ENCODE measurements at places on chromosomes 13 and 19. TPM values are rescaled to one million over a fixed set of nuclear protein-coding genes. Genes with fewer than 3 reads are reported as not detected.

DNA sequence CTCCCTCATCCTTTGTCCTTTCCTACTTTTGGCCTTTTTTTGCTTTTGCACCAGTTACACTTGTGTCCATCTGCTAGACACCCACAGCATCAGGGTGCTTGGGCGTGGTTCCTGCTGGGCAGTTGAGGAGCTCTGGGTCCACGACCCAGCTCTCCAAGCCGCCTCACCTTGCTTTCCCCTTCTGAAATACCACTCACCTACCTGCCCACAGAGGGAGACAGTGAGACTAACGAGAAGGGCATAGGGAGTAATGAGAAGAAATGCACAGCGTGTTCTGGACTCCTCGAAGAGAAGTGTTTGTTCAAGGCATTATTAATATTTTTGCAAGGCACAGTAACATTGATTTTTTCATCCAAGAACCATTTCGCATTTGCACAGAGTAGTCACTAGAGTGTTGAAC is 92.9 kb downstream of the DNAJC15 start:
- DNase-seq = no peak

DNA sequence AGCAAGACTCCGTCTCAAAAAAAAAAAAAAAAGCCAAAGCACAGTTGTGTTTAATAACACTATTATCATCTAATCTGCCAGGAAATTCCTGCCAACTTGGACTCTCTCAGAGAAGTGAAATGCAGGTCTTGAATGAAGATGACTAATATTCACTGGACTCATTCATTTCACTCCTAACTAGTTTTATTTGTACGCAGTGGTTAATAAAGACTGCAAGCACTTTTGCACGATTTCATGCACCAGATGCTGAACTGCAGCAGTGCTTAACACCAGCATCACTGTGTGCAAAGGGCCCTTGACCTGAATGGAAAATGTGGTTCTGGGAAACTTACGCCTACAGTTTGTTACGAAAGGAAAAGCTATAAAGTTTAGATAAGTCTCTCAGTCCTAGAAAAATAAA is 63.3 kb downstream of the DHRS12 start:
- DNase-seq = no peak

GRCh38 chr19:46202872-46203860 is 26.4 kb upstream of the IGFL1 start:
- no peak for DNase-seq

DNA sequence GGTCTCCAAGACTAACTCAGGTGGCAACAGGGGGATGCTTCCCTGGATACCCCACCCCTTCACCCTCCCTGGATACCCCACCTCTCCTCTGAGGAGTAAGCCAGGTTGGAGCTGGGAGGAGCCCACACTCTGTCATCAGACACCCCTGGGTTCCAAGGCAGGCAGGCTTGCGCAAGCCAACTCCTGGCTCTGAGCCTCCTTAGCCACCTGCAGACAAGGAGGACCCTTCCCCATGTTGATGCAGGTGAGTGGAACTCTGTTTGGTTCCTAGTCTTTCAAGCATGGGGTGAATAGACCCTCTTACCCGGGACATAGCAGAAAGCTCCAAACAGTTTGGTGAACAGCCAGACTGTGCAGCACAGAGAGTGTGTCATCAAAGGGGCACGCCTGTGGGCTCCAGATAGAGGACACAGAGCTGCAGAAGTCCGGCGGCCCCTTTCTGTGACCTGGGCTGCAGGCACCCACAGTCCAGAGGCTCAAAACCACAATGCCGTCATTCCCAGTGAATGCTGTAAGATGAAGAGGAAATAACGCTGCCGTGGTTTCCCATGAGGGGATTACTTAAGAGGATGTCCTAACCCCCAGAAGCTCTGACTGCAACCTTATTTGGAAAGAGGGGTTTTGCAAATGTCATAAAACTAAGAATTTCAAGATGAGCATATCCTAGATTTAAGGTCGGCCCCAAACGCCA is 12.1 kb upstream of the HAS1 start:
- DNase-seq = peak; percentile 68

DNA sequence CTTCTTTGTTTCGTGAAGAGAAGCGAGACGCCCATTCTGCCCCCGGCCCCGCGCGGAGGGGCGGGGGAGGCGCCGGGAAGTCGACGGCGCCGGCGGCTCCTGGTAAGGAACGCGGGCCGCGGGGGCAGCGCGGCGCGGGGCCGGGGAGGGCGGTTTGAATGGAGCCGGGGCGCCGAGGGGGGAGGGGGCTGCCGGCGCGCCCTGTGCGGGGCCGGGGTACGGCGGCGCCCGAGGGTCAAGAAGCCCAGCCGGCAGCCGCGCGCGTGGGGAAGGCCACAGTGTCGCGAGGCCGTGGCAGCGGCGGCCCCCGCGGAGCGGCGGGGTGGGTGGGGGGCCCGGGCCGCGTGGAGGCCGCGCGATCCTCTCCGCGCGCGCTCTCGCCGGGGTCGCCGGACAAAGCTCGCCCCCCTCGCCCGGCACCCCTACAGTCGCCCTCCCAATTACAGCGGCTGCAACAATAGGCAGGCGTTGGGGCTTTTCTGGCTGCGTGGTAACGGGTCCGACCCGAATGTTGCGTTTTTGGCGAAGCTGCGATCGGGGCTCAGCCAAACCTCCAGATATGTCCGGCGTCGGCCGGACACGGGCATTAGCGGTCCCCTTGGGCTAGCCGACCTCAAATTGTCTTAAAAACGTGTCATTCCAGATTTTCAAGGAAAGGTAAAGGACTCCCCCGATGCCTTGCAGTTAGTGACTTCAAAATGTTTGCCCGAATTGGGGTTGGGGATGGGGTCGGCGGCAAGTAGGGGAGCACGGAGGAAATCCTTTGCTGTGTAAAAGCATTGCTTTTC is 437 bp downstream of the SMARCA4 start:
- peak; percentile 77 for DNase-seq

- DNase-seq = no peak
Measured at GRCh38 chr13:30615866-30616541, 1.7 kb upstream of the USPL1 start.

DNA sequence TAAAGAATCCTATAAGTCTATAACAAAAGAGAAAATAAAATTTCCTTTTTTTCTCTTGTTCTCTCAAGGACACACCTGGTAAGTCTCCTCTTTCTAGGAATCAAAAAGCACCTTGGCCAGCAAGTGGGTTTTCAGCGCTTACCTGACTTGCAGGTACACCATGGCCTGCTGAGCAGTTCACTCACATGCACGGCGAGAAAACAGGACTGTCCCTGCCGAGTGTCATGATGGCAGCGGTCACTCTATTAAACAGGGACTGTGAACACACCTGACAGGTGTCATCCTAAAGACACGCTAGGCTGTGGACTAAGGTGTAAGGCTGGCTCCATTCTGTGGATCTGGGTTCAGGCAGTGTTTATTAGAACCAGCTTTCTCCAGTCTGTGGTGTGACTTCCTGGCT is 170.2 kb downstream of the TEX29 start:
- DNase-seq = no peak

DNA sequence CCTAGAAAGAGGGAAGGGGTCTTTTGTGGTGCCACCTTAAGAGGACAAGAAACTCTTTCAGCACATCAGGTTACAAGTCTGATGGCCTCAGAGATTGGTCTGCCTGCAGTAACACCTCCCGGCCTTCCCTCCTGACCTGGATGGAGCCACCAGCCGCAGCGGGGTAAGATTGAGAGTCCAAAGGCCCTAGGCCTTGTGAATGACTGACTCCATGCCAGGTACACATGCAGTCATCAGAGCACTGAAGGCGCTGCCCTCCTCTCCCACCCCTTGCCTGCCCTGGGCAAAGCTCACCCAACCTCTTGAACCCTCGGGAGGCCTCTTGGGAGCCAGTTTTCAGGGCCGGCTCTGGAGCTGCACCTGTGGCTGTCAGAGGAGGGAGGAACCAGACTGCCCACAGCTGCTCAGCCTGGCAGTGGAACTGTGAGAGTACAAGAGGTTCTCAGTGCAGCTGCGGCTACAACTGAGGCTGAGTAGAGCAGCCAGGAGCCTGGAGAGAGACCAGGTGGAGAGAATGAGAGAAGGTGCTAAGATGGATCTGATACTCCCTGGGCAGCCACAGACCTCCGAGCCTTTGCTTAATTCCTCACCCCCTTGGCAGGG is 23.8 kb upstream of the C13orf42 start:
- DNase-seq = no peak

DNA sequence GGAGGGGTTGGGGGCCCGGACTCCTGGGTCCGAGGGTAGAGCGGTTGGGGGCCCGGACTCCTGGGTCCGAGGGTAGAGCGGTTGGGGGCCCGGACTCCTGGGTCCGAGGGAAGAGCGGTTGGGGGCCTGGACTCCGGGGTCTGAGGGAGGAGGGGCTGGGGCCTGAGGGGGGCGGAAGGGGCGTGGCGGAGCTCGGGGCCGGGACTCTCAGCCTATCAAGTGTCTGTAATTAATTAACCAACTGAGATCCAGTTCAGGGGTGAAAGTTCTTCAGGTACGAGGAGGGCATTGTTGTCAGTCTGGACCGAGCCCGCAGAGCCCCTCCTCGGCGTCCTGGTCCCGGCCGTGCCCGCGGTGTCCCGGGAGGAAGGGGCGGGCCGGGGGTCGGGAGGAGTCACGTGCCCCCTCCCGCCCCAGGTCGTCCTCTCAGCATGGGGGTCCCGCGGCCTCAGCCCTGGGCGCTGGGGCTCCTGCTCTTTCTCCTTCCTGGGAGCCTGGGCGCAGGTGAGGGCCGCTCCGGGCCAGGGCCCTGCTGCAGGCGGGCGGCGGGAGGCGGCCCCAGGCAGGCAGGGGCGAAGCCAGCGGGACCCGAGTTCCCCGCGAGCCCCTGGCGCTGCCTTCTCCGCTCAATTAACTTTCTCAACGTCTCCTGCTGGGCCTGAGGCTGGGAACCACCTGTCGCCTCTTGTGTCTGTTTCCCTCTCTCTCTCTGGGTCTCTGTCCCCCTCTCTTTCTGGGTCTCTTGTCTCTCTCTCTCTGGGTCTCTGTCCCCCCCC is 697 bp downstream of the FCGRT start:
- peak; percentile 70 for DNase-seq

DNA sequence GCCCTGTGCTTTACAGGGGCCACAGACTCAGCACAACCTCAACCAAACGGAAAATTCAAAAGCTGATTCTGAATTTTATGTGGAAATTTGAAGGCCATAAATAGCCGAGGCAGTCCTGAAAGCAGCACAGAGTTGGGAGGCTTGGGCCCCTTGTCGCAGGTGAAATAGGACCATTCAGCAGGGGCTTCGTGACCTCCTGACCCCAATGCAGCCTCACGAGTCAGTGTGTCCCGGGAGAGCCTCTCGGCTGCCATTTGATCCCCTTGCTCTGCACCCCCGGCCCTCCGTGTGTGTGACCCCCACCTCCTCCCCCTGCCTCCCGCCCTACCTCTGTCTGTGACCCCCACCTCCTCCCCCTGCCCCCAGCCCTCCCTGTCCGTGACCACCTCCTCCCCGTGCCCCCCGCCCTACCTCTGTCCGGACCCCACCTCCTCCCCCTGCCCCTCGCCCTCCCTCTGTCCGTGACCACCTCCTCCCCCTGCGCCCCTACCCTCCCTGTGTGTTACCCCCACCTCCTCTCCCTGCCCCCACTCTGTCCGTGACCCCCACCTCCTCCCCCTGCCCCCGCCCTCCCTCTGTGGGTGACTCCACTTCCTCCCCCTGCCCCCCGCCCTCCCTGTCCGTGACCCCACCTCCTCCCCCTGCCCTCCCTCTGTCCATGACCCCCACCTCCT is 41.7 kb upstream of the TFDP1 start:
- DNase-seq = no peak

GRCh38 chr19:9971166-9971897 is 35.0 kb upstream of the OLFM2 start:
- no peak for DNase-seq

GRCh38 chr19:42553292-42554045 is 25.2 kb upstream of the CEACAM1 start:
- no peak for DNase-seq

DNA sequence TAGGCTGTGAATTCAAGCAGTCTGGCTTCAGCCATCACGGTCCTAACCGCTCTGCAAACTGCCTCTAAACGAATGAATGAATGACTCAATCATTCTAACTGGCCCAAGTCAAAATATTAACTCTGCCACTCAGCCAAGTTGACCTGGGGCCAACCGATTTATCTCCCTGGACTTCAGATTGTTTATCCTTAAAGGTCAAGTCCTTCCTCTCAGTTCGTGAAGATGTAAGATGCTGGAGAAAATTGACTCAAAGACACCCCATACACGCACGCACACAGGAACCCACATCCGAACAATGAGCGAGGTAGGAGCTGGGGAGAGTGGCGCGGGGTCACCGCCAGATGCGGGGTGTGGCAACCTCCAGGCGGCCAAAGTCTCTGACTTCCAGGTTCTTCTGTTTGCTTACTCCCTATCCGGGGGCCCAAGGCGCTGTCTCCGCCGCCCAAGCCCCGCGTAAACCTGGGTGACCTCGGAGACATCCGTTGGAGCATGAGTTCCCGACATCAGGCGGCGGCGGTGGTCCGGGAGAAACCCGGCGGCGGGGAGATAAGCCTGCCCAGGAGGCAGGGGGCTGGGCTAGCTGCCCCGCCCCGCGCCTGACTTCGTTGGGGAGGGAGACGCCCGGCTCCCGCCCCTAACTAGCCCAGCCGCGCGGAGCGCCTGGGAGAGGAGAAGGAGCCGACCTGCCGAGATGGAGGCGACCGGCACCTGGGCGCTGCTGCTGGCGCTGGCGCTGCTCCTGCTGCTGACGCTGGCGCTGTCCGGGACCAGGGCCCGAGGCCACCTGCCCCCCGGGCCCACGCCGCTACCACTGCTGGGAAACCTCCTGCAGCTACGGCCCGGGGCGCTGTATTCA is at the start of gene CYP2S1:
CYP2S1 (plus strand) TSS at position 646 of the 856 bp plus-strand sequence; CDS start at position 692, 46 bp downstream.
- no peak for DNase-seq

- DNase-seq = no peak
Measured at GRCh38 chr13:47869776-47870175, 131.3 kb downstream of the SUCLA2 start.

- no peak for DNase-seq
Measured at GRCh38 chr19:38442736-38443135, 9.2 kb downstream of the RYR1 start.

- DNase-seq = no peak
Measured at GRCh38 chr13:61024046-61024445, 391.6 kb downstream of the PCDH20 start.

GRCh38 chr13:24147570-24147963 is 13.0 kb upstream of the SPATA13 start:
- no peak for DNase-seq

- DNase-seq = no peak
Measured at GRCh38 chr13:36571444-36571843, 102.4 kb upstream of the SERTM1 start.

GRCh38 chr13:95349267-95349666 is 48.0 kb upstream of the ABCC4 start:
- no peak for DNase-seq

GRCh38 chr19:13060964-13061927 is 41.4 kb downstream of the LYL1 start:
- DNase-seq = peak; percentile 89

Gene EPSTI1
- total RNA-seq = 4.9 TPM

Gene PSG1
- not detected for total RNA-seq

Gene TNFSF9
- 0.71 TPM for total RNA-seq

Gene TNNI3
- total RNA-seq = 1,897 TPM

Gene CYP4F2
- total RNA-seq = not detected

Gene SLC10A2
- not detected for total RNA-seq

Gene BRME1
- total RNA-seq = 0.62 TPM

Gene ZNF235
- total RNA-seq = 3.3 TPM

Gene PDCD2L
- 7.5 TPM for total RNA-seq

Gene STOML3
- total RNA-seq = not detected

Gene SLC5A5
- total RNA-seq = not detected

Gene ZNF17
- 8.7 TPM for total RNA-seq

Gene KCNC3
- 4.0 TPM for total RNA-seq

Measured in left cardiac atrium (tissue), 4 donors.